ENCODE measurements at places on chromosomes 3 and 15. TPM values are rescaled to one million over a fixed set of nuclear protein-coding genes. Genes with fewer than 3 reads are reported as not detected.

FAM107A gene
- 0.13 TPM for total RNA-seq

MAP6D1 gene
- 2.0 TPM for total RNA-seq

EEFSEC gene
- 24.8 TPM for total RNA-seq

SLMAP gene
- total RNA-seq: 28.8 TPM

CASR gene
- total RNA-seq: not detected

GP9 gene
- total RNA-seq: not detected

CEMIP gene
- total RNA-seq: 0.51 TPM

SPINT1 gene
- 128 TPM for total RNA-seq

HIGD1A gene
- total RNA-seq: 103 TPM

SUCNR1 gene
- 2.0 TPM for total RNA-seq

PP2D1 gene
- not detected for total RNA-seq

APOD gene
- total RNA-seq: not detected

PEX5L gene
- not detected for total RNA-seq

TMOD2 gene
- 3.0 TPM for total RNA-seq

CCR3 gene
- not detected for total RNA-seq

ERC2 gene
- total RNA-seq: 1.8 TPM

MOBP gene
- not detected for total RNA-seq

GOLGA8O gene
- total RNA-seq: not detected

ZNF662 gene
- total RNA-seq: 1.8 TPM

PLAAT1 gene
- total RNA-seq: 2.2 TPM

CGNL1 gene
- total RNA-seq: 45.4 TPM

RHO gene
- not detected for total RNA-seq

GOLGA6L4 gene
- total RNA-seq: 0.49 TPM

SPSB4 gene
- 0.49 TPM for total RNA-seq

TM4SF4 gene
- total RNA-seq: 0.65 TPM

DUOX2 gene
- not detected for total RNA-seq

BTLA gene
- not detected for total RNA-seq

SPESP1 gene
- 1.3 TPM for total RNA-seq

NANOGP8 gene
- total RNA-seq: not detected

PPP1R14D gene
- total RNA-seq: not detected

PPP4R2 gene
- 21.3 TPM for total RNA-seq

RGMA gene
- 0.98 TPM for total RNA-seq

C3orf80 gene
- not detected for total RNA-seq

TMEM212 gene
- total RNA-seq: not detected

TNFSF10 gene
- total RNA-seq: 61.1 TPM

PAQR5 gene
- 0.81 TPM for total RNA-seq

GOLGA6L10 gene
- total RNA-seq: 1.3 TPM

ENTPD3 gene
- under 0.01 TPM for total RNA-seq

ST3GAL6 gene
- total RNA-seq: 4.1 TPM

NKTR gene
- 13.3 TPM for total RNA-seq

TMC3 gene
- total RNA-seq: not detected

SYNM gene
- total RNA-seq: 4.1 TPM

CATSPER2 gene
- total RNA-seq: 0.33 TPM

GOLGA6A gene
- total RNA-seq: not detected

HES1 gene
- 48.2 TPM for total RNA-seq

POPDC2 gene
- under 0.01 TPM for total RNA-seq

THPO gene
- not detected for total RNA-seq

ELL3 gene
- 3.0 TPM for total RNA-seq

GLDN gene
- under 0.01 TPM for total RNA-seq

CCDC33 gene
- total RNA-seq: not detected

VIPR1 gene
- not detected for total RNA-seq

All from mesangial cell (primary cell).